ENCODE measurements at places on chromosomes 4 and X.

GRCh38 chr4:41102414-41103092, 111.8 kb downstream of the APBB2 start:
- DNase-seq = no peak

DNA sequence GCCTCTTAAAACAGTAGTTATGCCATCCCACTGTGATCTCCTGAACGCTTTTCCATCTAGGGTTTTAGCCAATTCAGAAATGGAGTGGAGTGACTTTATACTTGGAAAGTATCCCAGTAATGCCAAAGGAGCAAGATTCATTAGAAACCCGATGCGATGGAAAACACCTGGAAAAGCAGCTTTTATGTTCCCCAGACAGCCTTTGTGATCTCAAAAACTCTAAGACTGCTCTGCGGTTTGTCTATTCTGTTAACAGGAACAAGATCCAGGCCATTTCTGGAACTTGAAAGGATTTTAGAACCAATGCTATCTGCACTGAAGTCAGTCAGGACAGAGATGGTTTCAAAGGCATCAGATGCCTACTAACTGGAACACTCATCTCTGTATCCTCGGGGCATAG, 145.1 kb downstream of the APBB2 start:
- DNase-seq = no peak

DNA sequence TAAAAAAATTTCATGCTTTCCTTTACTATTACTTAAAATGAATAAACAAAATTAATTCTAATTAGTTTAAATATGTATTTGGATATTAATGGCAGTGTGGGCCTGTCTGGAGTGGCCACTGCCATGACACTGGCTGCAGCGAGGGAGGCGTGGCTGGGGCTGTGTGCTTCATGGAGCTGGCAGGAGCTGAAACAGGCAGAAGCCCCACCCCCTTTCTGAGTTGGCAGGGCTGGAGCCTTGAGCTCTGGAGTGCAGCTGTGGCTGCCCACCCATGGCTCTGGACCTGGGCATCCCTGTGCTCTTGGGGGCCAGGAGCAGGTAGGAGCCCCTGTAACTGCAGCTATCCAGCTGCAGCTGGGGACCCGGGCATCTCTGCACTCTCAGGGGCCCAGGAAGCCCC, 8.2 kb upstream of the HSD17B11 start:
- no peak for DNase-seq

GRCh38 chrX:11787564-11787963, 29.5 kb downstream of the MSL3 start:
- peak; percentile 9 for DNase-seq

DNA sequence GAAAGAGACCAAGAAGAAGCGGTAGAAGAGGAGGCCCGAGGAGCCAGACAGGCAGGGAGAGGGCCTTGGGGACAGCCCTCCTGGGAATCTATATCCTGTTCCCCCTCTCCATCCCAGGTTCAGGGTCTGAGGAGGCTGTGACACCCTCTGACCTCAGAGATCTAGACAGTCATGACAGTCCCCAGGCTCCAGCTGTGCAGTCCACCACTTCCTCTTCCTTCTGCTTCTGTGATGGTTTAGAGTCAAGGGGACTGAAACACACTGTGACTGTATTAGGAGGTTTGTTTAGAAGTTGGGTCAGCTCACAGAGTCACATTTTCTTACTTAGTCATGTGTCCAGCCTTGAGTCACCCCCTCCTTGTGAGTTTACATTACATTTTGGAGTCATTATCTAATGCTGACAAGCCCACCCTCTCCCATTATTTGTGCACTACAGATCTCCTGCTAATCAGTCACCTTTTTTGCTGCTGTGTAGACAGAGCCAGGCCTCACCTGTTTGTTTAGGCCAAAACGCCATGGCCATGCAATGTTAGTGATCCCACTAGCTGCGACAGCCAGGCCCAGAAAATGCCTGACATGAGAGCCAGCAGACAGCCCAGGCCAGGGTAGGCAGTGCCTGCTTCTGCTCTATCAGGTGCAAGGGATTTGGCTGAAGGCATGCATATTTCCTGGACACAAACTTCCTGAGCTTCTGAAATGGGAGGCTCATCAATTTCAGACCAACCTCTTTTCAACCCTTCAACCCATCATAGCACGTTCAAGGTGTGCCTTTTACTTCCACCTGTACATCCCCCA, 26.0 kb downstream of the MANBA start:
- DNase-seq = peak; percentile 86

DNA sequence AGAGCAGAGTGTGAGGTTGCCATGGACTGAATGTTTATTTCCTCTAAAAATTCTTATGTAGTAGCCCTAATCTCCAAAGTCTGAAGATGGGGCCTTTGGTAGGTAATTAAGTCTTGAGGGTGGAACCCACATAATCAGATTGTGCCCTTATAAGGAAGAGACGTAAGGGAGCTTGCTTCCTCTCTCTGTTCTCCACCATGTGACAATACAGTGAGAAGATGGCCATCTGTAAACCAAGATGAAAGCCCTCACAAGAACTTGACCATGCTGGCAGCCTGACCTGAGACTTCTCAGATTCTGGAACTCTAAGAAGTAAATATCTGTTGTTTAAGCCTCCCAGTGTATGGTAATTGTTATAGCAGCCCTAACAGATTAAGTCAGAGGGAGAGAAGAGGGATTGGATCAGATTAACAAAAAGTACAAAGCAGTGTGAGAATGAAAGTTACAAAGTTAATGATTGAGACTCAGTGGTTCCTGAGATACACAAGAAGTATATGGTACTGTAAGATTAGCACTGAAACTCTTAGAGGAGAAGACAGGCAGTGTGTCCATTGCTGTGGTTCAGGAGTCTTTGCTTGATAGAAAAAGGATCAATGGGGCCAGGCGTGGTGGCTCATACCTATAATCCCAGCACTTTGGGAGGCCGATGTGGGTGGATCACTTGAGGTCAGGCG, 82.5 kb upstream of the GC start:
- DNase-seq = no peak

Data from CD14-positive monocyte (primary cell).